ENCODE measurements at places on chromosomes 1 and 21.
A peak's percentile ranks its signal among the peaks of the same experiment; 100 is the strongest.

DNA sequence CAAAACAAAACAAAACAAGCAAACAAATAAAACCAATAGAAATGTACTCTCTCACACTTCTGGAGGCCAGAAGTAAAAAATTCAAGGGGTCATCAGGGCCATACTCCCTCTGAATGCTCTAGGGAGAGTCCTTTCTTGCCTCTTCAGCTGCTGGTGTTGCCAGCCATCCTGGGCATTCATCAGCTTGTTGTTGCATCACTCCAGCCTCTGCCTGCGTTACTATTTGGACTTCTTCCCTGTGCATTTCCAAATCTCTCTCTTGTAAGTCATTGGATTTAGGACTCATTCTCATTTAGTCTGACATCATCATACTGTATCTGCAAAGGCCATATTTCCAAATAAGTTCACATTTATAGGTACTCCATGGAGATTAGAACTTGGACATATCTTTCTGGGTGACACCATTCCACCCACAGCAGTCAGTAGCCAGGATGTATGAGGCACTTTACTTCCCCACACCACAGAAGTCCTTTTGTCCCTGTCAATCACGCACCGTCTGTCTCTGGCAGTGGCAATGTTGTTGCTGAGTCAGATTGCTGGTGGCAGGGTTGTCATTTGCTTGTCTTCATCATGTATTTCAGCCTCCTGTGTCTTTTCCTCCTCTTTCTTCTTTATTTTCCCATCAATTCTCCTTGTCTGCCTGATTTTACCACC lies 151.0 kb upstream of the KCNJ6 start:
- DNase-seq, result no peak

GRCh38 chr1:160171354-160171753 lies 19.0 kb upstream of the CASQ1 start:
- peak; percentile 78 for DNase-seq

- peak; percentile 38 for DNase-seq
Observed at GRCh38 chr1:2330519-2331199, 60.7 kb downstream of the MORN1 start.

- no peak for DNase-seq
Observed at GRCh38 chr1:38502758-38503157, 356.8 kb downstream of the RRAGC start.

DNA sequence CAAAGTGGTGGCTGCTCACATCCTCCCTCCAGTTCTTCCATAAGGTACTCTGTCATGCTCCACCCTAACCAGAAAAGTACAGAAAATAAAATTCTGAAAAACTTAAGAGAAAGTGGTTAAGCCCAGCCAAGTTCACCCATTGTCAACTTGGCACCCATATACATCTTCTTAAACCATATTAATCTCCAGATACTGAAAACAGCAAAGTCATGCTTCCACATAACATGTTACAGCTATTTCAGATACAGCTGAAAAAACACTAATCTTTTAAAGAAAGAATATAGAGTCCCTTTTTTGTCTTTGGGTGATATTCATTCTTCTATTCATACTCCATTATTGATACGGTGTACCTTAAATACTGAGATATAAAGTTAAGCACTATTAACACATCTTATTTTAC lies 577.8 kb downstream of the KCNT2 start:
- no peak for DNase-seq

DNA sequence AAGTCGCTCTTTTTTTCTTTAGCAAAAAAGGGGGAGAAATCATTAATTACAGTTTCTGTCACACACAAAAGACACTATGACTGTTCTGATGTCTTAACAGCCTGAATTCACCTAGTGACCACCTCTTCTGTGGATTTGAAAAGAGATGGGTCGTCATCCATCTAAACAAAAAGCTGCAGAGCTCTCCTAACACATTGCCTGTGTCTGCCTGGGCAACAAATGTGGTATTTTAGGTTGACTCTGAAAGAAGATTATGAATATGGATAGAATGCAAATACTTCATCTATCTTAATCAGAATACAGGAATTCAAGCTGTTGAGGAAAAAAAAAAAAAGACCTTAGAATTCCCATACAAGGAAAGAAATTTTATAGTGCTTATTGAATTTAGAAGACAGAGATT lies 304.4 kb upstream of the ADGRL2 start:
- no peak for DNase-seq

GRCh38 chr1:170537798-170538503 lies 6.0 kb downstream of the GORAB start:
- DNase-seq, result no peak

DNA sequence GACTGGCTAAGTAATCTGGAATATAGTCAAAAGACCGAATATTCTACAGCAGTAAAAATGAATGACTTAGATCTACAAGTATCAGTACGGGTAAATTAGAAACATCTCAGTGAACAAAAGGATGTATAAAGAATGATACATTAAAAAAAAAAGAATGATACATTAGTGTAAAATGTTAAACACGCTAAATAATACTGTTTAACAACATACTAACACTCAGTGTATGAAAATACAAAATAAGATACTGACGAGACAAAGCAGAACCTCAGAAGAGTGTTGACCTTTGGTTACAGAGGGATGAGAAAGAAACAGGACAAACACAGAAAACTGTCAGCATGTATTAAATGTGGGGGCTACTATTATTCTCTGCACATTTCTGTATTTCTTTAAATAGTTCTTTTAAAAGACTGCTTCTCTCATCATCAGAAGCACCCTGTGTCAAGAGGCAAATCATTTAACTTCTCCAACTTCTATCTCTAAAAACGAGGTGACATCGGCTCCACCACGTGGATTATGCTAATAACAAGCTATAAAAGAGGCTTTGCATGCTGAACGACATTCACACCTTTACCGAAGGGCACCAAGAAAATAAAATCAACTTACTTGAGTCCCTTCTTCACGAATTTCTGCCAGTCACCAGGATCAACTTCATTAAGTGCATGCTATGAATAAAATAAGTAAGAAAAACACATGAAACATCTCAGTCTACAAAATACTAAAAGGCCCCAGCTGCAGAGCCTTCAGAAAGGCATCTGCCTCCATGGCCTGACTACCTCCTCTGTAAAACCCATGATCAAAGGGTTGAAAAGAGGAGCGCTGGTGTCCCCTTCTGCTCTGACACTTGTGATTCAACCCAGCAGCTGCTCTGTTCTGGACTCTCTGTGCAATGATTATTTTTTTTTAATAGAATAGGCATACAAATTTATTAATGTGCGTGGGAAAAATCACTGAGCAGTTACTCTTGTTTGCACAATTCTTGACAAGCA lies 42.5 kb downstream of the MRAP start:
- no peak for DNase-seq

- peak; percentile 78 for DNase-seq
Observed at GRCh38 chr1:224615861-224616755, at the start of gene CNIH3. Gene CNIH3, plus strand, starts transcription at chr1:224616317. Its CDS starts 858 bp downstream, at chr1:224617175.

GRCh38 chr21:45914321-45914845 lies 67.2 kb upstream of the COL6A1 start:
- DNase-seq, result no peak

GRCh38 chr1:90773812-90774211 lies 56.7 kb upstream of the BARHL2 start:
- DNase-seq, result no peak

- DNase-seq, result peak; percentile 30
Observed at GRCh38 chr1:172163498-172164215, 256.8 kb upstream of the C1orf105 start.

GRCh38 chr1:55179177-55179835 lies 35.9 kb downstream of the USP24 start:
- no peak for DNase-seq

GRCh38 chr1:224325959-224326358 lies 4.0 kb downstream of the NVL start:
- no peak for DNase-seq

DNA sequence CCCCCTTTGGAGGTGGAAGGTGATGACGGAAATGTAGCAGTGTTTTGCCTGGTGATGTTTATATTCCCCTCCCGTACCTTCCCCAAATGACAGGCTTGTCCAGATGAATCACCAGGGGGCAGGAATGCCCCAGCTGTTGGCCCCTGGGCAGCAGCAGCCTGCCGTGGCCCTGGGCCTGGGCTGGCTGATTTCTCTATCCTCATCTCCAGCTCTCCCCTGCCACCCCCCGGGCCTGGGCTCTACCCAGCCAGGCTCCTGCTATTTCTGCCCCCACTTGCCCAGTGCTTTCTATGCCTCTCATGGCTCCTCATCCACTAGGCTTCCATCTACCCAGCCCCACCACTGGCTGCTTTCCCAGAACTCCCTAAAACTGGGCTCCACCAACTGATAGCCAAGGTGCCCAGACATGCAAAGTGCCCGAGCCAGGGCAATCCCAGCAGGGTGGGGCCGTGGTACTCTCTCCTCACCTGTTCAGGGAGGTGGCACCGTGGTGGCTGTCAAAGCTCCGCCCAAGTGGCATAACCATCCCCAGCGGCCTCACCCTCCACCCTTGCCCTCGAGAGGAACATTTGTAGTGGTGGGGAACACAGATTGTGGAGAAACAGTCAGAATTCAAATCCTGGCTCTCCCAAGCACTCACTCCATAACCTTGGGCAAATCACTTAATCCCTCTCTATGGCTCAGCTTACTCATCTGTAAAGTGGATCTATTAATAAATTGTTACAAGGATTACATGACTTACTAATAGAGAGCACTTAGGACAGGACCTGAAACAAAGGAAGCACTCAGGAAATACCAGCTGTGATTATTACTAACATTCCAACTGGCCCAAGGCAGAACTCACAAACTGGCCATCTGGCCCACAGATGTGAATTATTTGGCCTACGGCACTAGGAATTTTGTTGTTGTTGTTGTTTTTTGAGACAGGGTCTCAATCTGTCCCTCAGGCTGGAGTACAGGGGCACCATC lies 12.8 kb upstream of the ECE1 start:
- peak; percentile 63 for DNase-seq

- peak; percentile 39 for DNase-seq
Observed at GRCh38 chr21:38455403-38455802, 42.9 kb downstream of the ERG start.

DNA sequence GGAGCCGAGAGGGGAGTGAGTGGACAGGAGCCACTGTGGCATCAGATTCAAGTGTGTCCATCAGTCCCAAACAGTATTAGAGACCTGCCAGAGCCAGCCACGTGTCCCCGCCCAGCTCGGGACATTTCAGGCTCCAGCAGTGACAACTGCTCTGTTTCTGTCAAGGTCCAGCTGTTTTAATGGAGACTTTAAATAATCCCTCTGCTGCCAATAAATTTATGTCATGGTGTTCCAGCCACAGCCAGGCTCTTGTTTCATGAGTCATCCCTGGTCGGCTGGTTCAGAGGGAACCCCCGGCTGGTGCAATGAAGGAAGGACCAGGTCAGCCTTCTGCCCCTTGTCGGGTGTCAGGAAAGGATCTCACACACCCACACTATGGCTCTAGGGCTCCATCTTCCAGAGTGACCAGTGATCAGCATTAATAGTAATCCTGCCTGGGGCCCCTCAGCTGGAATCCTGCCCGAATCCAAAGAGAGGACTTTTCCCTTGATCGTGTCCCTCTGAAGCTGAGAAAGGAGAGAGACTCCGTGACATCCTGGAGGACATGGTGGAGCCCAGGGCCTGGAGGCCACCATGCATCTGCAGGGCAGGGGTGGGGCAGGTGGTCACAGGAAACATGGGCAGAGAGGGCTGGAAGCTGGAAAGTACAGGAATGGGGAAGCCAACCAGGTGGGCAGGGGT lies 197.3 kb downstream of the MATN1 start:
- DNase-seq, result peak; percentile 87

DNA sequence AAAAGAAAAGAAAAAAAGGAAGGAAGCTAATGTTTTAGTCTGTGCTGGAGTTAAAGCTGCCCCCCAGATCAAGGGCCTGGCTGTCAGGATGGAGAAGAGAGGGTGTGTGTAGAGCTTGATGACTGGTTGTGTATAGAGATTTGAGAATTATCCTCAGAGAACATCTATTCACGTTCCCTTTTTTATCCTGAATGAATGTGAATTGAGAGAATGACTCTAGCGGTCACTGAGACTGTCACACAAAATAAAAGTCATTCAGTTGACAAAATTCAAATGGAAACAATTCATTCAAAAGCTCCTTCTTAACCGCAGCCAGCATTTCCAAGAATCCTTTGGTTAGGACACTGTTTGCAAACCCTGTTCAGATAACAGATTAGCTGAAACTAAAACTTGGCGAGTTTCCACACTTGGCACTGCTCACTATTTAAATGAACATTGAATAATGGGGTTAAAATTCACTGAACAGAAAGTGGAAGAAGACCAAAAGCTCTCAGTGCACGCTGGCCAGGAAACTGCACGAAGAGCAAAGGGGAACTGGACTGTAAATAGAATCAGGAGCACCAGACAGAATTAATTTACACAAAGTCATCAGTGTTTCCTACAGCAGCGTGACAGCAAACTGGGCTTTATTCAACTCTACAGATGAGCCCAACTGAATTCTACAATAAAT lies 13.6 kb upstream of the FAM89A start:
- DNase-seq, result peak; percentile 66

DNA sequence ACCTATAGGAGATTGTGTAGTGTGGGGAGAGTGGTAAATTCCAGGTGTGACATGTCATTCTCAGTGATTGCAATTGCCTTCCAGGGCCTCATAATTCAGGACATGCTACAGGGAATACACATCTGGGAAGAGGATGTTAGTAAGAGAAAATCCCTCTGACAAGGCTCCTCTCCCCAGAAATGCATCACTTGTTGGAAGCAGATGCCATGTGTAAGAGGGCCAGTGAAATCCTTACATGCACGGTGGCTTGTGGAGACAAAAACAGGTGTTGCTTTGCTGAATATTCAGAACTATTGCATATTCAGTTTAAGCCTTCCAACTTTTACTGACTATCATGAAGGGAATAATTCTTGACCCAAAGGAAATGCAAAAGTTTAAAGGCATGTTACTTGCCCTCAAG lies 503.4 kb downstream of the NEGR1 start:
- no peak for DNase-seq

GRCh38 chr1:166902279-166902678 lies 26.2 kb upstream of the TADA1 start:
- peak; percentile 77 for DNase-seq

DNA sequence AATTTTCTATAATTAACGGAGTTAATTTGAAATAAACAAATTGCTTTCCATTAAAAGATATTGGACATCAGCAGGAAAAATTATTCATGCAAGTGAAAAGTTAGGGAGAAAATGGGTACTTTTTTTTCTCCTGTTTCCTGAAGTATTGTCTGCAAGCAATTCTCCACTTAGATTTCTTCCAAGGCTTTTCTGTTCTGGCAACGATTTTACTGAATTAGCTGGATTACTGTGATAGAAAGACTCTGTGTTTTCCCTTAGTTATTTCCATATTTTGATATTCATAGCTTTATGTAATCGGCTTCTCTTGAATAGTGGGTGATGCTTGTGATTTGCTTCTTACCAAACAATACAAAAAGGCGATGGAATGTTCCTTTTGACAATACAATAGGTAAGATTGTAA lies 1333.9 kb downstream of the AMY1C start:
- DNase-seq, result no peak

GRCh38 chr21:17231124-17231523 lies 281.7 kb upstream of the CXADR start:
- no peak for DNase-seq

- peak; percentile 16 for DNase-seq
Observed at GRCh38 chr1:22808186-22808675, 97.6 kb downstream of the EPHB2 start.

- no peak for DNase-seq
Observed at GRCh38 chr1:50611675-50612074, 188.4 kb upstream of the DMRTA2 start.
